ENCODE measurements at places on chromosomes 11 and 22.

DNA sequence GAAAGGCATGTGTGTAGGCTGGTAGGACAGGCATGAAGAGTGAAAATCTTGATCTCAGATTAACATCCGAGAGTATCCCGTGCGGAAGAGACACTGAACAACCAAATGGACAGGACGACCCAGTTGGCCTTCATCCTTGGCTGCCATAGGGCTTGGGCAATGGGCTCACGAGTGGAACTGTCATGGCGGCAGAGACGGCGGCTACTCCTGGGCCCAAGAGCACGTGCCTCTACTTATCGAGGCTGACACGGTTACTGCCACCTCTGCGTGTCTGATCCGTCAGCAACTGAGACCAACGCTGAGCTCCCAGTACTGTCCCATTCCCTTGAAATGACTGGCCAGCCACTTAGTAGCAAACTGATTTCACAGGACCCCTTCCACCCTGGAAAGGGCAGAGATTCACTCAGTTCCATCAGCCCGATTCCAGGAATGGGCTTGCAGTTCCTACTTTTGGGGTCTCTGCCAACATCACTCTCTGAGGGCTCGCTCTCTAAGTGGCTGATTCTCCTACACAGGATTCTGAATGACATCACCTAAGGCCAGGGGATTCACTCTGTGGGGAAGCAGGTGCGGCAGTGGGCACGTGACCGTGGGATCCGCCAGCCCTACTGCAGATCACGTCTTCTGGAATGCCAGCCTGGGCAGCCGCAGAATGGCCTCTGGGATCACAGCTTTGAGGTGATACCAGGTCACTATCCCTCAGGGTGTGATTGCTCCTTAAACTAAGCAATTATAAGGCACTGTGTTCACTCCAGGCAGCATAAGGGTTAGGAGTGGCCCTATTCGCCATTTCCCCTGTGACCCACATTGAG lies 97.8 kb downstream of the RPS6KA4 start:
- H3K27me3 ChIP-seq: peaks cover 27% of the 10 kb centered on the region
- no peak for DNase-seq
- no peak overlapping the region for H3K27ac ChIP-seq
- H3K4me1 ChIP-seq: peaks cover 1% of the 10 kb centered on the region
- no peaks in the 10 kb centered on the region for H3K36me3 ChIP-seq
- H3K4me3 ChIP-seq: no peak overlapping the region

DNA sequence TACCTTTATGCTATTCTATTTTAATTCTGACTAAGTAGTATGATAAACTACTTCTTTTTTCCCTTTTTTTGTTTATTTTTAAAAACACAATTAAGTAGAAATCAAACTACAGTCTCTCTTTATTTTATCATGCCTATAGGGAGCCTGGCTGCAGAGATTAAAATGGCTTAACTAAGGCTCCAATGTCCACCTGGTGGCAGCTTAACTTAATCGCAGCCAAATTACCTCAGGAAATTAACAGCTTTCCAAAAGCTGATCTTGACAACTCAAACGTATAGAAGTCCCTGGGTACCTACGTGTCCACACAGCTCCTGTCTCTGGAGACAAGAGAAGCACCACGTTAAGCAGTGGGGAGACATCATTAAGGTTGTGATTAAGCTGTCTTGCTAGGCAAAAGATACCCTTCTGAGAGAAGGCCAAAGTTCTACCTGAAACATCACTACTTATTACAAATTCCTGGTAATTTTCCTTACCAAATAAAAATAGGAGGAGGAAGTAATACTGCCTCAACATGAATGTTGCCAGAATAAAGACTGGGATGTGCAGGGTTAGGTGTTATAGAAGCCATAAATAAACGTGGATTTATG lies 63.2 kb upstream of the SNX19 start:
- no peaks in the 10 kb centered on the region for H3K4me1 ChIP-seq
- no peaks in the 10 kb centered on the region for H3K36me3 ChIP-seq
- H3K4me3 ChIP-seq: no peak overlapping the region

GRCh38 chr11:88327061-88327460 lies 10.5 kb downstream of the CTSC start:
- peaks cover 92% of the 10 kb centered on the region for H3K4me1 ChIP-seq
- peak overlapping the region; percentile 40 for H3K4me3 ChIP-seq
- H3K27me3 ChIP-seq: no peaks in the 10 kb centered on the region
- H3K36me3 ChIP-seq: peaks cover 82% of the 10 kb centered on the region

- H3K4me3 ChIP-seq: no peak overlapping the region
- no peaks in the 10 kb centered on the region for H3K36me3 ChIP-seq
- H3K27me3 ChIP-seq: peaks cover 57% of the 10 kb centered on the region
Measured at GRCh38 chr11:119578521-119579191, 150.3 kb downstream of the NECTIN1 start.

GRCh38 chr11:6452219-6452618 lies 11.4 kb upstream of the HPX start:
- H3K27me3 ChIP-seq: no peaks in the 10 kb centered on the region
- H3K4me1 ChIP-seq: no peaks in the 10 kb centered on the region
- H3K27ac ChIP-seq: no peak overlapping the region
- no peak overlapping the region for H3K4me3 ChIP-seq
- DNase-seq: no peak
- peaks cover 7% of the 10 kb centered on the region for H3K36me3 ChIP-seq
